Activated naive CD4-positive, alpha-beta T cell treated with anti-CD3 and anti-CD28 coated beads for 36 hours (primary cell): ENCODE measurements at places on chromosomes 7 and 10.

DNA sequence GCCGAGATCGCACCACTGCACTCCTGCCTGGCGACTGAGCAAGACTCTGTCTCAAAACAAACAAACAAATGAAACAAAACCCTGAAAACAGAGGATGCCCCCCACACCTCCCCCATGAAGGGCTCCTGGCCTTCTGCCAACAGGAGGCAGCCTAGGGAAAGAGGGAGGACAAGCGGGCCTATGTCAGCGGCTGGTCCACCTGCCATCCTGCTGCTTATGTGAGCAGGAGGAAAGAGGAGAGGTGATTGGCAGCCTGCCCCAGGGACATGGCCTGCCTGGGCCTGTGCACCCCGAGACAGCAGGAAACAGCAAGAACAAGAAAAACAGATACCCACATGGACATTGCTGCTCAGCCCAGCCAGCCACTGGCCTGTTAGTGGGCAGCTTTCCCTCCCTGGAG lies 9.1 kb upstream of the ZNF316 start:
- DNase-seq: no peak

GRCh38 chr10:63286340-63286739 lies 153.2 kb downstream of the NRBF2 start:
- no peak for DNase-seq

DNA sequence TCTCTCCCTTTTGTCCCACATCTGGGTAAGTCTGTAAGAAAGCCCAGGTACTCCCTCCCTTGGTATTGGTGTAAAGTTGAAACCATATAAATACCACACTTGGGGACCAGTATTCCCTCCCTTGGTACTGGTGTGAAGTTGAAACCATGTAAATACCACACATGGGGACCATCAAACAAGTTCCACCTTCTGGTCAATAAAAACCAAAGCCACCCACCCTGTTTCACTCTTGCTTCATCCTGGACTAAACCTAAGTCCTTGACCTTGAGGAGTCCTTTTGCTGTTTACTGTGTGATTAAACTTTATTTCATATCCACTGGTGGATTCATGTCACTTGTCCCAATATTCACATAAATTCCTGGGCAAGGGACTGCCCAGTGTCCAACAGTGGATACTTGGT lies 8.4 kb downstream of the P4HA1 start:
- no peak for DNase-seq

DNA sequence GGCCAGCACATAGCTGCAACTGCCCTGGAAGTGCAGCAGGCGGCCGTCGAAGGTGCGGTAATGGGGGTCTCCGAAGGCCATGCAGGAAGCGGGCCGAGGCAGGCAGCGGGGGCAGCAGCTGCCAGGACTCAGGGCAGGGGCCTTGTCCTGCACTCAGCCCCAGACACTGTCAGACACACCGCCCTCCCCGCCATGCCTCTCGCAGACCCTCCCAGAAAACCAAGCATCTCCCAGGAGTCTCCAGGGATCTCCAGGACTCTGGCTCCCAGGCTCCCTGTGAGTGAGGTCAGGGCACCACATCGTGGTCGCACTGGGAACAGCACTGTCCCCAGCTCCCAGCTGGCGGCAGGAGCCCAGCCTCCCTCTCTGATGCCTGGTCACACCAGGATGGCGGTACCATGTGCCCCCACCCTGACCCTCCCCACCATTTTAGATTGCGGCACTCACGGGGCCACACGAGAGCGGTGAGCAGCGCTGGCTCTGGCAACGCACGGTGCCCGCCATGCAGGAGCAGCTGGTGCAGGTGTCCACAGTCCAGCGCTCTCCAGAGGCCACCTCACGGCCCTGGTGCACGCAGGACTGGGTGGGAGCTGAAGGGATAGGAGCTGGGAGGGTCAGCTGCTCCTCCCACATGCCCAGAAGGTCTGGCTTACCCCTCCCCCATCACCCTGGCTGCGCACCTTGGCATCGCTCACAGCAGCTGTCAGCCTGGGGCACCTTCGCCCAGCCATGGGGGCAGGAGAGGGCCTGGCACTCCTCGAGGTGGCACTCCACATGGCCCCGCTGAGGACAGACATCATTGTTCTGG lies 17.5 kb downstream of the ATP6V1F start:
- peak; percentile 50 for DNase-seq

DNA sequence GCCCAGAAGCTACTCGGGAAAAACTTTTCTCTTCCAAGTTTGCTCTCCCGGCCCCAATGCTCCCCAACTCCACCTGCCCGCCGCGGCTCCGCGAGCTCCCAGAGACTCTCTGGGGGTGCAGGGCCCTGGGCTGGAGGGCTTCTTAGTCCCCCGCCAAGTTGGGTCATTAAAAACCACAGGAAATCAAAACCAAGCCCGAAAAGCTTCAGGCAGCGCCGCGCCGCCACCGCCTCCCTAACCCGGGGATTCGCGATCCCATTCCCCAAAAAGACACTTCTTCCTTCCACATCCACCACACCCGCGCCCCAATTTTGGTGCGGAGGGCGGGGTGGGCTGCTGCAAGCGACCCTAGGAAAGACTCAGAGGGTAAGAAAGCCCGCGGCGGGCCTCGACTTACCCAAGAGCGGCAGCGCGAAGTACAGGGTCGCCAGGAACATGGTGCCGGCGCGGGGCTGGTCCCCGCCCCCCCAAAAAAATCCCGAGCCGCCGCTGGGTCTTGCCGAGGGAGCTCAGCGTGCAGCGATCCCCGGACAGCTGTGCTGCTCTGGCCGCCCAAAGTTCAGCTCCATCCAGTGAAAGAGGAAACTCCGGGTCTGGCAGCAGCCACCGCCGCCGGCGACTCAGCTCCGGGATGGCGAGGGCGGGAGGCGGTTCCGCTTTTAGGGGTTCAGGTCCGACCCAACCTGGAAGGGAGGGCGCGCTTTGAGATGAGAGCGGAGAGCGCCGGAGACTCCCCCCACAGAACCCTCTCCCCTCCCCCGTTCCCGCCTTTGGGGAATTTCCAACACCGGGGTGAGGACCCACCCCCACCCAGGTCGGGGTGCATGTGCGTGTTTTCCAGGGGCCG lies 1.2 kb downstream of the GFRA1 start:
- DNase-seq: no peak

- DNase-seq: no peak
These were observed 4.2 kb downstream of the UBTD1 start for GRCh38 chr10:97502916-97503315.

DNA sequence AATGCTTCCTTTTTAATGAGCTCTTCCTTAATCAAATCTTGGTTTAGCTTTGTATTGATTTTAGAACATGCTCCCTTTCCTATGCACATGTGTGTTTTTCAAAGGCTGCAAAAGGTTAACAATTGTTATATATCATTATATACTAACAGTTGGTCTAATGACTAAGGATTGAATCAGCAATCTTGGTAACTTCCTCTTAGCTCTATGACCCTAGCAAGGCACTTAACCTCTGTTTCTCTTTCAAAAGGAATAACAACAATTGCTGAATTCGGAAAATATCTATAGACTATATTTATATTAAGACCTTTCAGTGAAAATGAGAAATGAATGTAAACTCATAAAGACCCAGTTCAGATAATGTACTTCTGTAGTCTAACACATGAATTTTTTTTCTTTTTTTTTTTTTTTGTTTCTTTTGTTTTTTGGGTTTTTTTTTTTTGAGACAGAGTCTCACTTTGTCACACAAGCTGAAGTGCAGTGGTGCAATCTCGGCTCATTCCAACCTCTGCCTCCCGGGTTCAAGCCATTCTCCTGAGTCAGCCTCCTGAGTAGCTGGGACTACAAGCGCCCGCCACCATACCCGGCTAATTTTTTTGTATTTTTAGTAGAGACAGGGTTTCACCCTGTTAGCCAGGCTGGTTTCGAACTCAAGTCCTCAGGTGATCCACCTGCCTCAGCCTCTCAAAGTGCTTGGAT lies 48.8 kb downstream of the HOXA1 start:
- no peak for DNase-seq

DNA sequence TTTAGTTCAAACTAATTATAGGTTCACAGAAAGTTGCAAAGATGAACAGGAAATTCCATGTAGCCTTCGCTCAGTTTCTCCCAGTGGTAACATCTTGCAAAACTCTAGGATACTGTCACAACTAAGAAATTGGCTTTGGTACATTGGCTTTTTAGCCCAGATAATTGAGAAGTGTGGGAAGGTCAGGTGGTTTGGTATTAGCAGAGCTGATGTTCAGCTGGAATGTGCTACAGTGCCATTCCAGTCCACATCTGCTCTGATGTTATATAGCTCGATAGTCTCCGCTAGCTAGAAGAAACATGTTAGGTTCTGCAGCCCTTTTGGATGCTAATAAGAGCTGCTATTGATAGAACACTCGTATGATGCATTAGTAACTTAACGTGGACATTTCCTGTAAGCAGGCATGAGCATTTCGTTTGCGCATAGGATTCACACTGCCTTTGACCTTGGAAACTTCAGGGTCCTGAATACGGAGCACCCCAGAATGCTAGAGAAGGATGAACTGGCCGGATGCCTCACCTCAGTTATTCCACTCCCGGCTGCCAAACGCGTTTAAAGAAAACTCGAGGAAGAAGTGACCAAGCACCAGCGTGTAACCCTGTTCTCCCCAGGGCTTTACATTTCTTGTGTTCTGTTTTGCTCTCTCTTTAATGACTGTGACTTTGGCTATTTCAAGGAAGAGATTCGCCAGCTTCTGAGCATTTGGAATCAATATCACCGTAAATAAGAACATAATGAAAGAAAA lies 271.4 kb downstream of the GALNT17 start:
- no peak for DNase-seq

GRCh38 chr10:45580371-45581215 lies 92.0 kb downstream of the ZFAND4 start:
- DNase-seq: peak; percentile 64

DNA sequence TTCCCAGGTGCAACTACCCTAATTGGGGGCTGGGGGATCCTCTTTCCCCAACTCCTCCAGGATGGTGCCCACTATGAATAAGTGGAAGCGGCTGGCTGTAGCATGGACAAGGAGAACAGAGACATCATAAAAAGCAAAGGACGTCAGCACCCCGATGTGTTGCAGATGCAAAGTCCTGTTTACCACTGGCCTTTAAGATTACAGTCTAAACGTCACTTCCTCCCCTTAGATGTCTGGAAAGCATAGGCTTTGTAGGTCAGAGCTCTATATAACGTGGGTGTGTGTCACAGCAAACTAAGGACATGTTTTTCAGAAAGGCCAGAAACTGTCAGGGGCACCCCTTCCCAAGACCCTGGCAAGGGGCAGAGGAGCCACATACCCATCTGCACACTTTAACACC lies 7.9 kb downstream of the COBL start:
- DNase-seq: no peak

GRCh38 chr10:129760003-129760315 lies 204.1 kb downstream of the EBF3 start:
- DNase-seq: no peak

DNA sequence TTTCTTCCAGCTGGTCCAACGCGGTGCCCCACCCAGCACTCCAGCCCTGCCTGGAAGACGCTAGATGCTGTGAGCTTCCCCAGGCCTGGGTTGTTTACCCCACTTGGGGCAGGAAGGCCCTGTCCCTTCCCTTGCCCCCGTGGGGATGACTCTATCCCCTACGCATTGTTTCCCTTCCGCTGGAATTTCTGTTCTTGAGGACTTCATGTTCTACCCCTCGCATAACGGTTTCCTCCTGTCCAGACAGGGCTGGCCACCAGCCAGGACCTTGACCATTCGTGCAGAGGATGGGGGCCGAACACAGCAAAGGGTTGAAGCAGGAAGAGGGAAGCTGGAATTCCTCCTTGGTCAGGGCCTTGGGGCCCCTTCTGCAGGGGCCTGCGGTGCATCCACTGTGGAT lies 14.7 kb upstream of the SERPINE1 start:
- DNase-seq: no peak

GRCh38 chr7:28065721-28066285 lies 114.8 kb downstream of the JAZF1 start:
- DNase-seq: no peak

DNA sequence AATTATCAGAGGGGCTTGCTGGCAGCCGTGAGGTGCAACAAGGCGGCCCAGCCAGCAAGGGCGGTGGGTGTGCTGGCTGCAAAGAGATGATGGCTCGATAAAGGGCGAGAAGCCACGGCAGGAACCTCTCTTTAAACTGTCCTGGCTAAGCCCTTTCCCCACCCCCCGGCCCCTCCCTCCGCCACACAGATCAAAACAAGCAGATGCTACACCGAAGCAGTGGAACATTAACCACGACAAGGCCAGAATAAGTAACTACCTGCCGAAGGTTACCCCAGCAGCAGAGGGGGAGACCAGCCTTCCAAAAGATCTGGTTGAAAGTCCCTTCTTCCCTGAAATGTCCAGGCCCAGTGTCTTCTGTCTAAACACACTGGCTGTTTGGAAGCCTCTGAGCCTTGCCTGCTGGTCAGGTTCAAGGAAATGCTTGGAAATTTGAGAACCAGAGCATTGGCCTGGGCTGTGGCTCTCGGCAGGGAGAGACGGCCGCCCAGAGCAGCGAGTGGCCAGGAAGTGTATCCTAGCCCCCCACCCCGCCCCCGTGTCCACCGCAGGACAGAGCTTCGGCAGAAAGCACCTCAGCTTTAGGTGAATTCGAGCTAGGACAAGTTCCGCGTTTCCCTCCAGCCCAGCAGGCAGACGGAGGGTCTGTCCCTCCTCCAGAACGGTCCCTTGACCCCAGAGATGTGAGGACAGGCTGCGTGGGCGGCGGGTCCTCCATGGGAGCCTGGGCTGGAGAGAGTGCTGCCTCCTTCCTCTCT lies 2.1 kb downstream of the FAM20C start:
- no peak for DNase-seq

DNA sequence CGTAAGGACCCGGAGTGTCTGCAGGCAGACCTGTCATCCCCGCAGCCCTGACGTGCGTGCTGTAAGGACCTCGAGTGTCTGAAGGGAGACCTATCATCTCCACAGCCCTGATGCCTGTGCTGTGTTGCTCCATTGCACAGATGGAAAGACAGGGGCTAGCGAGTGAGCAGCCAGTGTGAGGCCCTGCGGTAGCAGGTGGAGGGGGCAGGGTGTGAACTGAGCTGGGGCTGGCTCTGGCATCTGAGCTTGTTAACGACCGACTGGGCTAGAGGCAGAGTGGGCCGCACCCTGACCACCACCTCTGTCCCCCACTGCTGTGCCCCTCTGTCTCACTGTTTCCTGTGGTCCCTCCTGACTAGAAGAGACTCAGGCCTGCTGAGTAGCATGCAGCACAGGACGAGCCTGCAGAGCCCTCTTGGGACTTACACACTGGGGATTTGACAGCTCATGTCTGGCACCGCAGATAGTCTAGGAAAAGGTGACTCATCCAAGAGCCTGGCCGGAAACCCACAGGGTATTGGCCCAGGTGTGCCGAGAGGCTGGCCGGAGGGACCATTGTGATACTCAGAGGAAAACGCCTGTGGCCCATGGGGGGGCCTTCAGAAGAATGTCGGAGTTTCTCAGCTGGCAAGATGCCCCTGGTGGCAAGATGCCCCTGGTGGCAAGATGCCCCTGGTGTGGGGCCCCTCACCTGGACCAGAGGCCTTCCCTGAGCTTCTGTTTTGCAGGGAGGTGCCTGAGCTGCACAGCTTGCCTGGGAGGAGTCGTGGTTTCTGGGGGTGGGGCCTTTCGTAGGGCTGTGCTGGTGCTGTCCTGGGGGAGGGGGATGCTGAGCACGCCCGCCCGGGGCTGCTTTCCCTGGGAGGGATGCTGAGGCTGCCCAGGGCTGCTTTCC lies 34.3 kb downstream of the INPP5A start:
- DNase-seq: peak; percentile 90
